ENCODE measurements at places on chromosomes 1 and 21. TPM values are rescaled to one million over a fixed set of nuclear protein-coding genes. Genes with fewer than 3 reads are reported as not detected.

DNA sequence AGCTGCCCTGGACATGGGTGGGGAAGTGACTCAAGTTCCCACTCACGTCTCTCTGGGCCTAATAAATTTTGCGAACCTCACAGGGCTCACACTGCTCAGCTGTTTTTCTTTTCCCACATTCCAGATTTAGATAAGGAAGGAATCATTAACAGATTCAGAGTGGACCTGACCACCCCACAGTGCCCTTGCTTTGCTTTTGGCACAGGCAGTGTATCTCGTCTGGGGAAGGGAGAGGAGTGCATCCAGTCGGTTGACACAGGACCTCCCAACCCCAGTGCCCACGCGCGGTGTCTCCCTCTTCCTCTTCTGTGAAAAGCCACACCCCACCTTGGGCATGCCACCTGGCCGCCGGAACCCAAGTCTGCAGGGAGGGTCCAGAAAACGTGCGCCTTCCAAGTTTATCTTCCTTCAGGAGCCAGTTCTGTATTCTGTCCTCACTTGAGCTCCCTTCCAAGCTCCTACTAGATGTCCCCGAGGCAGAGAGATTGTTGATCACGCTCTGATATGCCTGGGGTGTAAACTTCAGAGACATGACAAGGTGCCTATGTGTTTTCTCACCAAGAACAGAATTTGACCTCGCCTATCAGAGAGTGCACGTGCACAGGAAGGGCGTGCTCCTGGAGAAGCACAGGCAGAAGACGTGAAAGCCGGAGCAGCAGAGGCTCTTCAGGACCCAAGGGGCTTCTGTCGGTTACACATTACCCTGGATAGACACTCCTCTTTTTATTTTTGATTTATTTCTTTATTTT lies 9.5 kb upstream of the SLC2A5 start:
- no peak for DNase-seq

DNA sequence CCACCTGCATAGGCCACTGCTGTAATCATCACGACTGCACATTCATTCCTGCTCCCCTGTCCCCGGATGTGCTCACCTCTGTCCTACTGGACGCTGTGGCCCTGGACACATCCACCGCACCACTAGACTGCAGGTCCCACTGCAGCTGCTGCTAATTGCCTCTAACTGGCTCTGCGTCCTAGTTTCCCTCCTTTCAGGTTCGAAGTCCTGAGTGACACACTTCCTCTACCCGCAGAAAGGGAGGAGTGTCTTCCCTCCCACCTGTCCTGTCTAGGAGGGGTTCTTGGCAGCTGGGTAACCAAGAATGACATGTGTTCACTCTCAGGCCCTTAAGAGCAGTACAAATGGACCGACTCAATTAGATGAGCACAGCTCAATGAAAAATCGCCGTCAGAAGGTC lies 40.5 kb upstream of the ITPKB start:
- no peak for DNase-seq

DNA sequence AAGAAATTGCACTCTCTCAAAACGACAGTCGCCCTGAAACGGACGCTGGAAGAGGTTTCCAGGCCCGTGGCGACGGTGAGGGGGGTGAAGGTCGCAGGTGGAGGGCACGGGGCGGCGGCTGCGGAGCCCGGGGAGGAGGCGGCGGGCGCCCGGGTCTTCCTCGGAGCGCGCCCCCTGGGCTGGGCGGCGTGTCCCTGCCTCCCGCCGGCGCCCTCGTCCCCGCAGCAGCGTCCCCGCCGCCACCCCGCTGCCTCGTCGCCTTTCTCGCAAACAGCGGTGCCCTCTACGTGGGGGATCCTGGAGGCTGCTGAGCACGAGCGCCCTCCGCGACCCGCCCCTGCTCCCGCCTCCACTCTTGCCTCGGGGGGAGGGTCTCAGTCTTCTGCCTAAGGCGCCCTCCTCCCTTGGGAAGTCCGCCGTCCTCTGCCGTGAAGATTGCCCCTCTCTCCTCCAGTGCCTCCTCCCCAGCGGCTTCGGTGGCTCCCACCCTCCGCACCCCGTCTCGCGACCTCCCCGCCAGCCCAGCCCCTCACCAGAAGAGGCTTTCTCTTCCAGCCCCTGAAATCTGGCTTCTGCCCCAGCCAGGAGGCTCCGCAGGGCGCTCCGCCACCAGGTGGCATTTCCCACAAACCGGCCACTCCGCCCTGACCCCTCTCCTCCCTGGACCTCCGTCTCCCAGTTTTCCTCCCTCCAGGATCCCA lies 227.4 kb downstream of the SDCCAG8 start:
- peak; percentile 85 for DNase-seq

The TMEM51 gene
- 10.2 TPM for total RNA-seq

DNA sequence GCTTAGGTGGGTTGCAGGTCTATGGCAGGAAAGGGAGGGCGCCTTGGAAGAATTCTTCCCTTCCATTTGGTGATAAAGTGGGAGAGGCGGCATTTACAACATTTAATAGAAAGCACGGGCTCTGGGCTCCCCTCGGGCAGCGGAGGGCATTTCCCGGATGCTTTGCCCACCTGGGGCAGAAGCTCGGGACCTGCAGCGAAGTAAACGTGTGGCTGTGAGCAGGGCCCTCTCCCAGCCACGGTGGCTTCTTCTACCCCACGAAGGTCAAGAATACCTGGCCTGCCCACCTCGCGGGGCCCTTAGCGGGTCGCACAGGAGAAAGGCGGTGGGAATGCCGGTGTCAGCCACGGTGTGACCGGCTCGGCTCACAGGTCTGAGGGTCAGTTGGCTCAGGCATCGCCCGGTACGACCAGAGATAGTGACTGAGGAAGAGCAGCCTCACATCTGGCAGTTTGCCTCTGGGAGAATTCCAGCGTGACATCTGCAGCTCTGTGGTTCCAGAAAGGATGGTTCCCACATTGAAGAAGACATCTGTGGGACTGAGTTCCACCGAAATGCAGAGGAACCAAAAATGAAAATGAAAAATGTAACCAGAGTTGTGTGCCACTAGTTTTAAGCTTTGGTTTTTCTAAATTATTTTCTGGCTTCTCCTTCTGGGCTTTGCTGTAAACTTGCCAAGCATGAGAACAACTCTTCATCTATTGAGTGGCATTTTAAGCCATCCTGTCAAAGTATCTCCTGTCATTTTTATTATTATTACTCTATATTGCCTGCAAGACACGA lies 720 bp upstream of the F3 start:
- DNase-seq: peak; percentile 75

The ATP5PB gene
- total RNA-seq: 159 TPM

DNA sequence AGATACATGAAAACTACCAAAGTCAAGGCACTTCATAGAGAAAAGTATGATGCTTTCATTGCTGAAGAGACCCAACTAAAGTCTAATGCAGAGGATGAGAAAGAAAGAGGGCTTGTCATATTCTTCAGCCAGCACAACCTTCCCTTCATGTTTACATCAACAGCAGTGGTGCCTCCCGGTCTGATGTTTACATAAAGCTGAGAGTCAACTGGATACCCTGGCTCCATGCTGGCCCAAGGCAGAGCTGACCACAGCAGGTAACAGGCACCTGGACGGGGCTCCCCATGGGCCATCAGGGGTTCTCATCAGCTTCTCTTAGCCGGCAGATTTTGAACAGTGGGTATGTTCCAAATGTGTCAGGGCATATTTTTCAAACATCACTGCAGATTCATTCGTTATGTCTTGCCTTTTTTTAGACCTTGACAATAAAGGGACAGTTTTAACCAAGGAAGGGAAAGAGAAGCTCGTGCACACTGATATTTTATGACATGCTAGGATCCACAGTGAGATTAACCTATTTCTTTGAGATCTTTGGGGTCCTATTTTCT lies 117.1 kb downstream of the NRIP1 start:
- peak; percentile 49 for DNase-seq

- DNase-seq: no peak
Observed at GRCh38 chr1:107900090-107900945, 64.7 kb downstream of the VAV3 start.

DNA sequence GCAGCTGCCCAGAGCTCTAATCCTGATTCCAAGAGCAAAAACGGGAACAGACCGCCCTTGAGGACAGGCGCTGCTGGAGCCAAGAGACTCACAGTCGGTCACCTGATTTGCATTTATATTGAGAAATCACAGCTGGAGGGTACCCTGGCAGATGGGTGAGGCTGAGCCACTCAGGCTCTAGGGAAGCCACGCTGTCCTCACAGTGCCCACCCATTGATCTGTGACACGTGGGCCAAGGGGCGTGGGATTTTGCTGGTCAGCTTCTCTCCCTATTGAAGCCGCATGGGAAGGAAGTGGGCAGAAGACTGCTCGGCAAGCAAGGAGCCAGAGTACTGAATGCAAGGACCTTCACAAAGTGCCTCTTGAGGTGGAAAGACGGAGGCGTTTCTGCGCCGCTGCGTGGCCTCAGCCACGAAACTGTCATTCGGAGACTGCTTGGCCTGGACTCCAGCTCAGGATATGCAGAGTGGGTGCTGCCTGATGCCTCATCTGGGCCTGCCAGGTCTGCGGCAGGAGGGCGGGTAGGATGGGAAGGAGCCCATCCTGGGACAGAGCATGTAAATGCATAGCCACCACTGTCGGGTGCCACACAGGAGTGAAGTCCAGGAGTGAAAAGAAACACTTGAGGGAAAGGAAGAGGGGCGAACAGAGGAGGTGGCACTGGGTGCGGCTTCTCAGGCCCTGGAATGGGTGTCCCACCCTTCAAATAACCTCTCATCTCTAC lies 139.8 kb downstream of the PGBD5 start:
- no peak for DNase-seq

DNA sequence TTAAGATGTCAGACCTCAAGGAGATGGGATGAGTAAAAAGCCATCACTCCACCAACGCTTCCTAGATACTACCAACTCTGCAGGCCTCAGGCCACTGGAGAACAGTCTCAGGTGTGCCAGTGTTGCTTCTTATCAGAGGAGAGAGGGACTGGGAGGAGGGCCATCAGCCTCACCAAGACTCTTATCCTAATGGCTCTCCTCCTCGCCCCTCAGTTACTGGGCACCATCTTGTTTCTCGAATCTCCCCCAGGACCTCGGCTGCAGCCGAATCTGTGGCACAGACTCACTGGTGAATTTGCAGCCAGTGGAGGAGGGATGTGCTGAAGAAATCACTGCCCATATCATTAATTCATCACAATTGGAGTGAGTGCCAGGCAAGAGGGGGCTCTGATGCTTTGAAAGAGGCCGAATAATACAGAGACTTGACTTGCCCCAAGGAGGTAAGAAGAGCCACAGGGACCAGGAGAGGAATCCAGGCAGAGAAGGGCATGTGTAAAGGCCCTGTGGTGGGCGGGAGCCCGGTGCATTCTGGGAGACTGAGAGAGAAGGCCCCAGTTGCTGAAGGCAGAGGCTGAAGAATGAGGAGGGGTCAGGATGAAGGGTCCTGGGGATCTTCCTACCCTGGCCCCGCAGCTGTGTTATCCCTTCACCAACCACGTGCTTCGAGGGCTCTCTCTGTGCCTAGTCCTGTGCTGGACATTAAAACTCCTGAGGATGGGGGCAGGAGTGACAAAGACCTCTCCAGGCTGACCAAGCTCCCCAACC lies 129.8 kb downstream of the PTPRU start:
- DNase-seq: peak; percentile 17
